Fibroblast of skin of right biceps (primary cell): ENCODE measurements at places on chromosomes 12 and 14.
A peak's percentile ranks its signal among the peaks of the same experiment; 100 is the strongest.

DNA sequence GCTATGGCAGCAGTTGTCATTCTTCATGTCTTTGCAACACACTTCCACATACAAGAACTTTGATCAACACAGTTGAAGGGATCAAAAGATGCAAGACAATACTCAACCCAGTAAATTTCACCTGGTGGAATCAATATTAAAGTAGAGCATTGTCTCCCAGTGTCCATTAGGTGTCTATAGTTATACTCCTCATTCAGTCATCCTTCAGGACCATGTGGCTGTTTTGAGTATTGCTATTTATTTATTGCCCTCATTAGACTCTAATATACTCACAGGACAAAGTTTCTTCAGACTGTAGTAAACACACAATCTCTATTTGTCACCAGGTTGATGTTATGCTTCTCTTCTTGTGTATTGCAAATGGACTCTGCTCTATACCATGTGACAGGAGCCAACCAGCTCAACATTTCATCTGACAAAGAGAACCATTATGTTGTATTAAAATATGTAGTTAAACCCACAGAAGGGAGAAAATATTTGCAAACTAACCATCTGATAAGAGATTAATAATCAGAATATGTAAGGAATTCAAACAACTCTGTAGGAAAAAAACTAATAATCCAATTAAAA, 146.6 kb downstream of the TGFB3 start:
- DNase-seq = peak; percentile 50

- no peak for DNase-seq
Measured at GRCh38 chr14:54001189-54001878, 44.7 kb upstream of the BMP4 start.

DNA sequence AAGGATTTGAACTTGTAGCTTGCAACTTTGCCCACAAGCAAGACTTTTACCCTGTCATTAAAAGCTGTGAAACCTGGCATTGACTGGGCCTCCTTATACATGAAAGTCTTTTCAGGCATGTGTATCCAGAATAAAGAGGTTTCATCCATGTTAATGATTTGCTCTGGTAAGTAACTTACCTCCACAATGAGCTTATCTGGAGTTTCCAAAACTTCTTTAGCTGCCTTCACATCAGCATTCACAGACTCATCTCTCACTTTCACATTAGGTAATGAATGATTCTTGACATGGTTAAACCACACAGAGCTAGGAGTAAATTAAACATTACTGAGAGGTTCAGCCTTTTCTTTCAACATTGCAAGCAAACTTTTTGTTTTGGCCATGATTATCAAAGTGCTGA, 234.4 kb upstream of the CLEC14A start:
- no peak for DNase-seq

DNA sequence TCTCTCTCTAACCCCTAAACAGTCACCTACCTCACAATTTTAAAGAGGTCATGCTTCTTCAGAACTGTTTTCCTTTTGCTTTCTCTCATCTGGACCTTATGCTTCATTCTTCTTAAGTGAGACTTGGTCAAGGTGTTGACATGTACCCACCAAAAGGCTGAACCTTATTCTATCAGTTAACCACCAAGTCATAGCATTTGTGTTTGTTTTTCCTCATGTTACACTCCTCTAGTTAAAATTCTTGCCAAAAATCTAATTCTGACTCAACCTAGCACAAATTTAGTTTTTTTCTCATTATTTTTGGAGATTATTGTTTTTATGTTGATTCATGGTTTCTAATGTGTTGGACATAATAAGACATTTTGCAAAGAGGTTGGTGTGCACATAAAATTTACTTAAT, 578.6 kb downstream of the SLC16A7 start:
- peak; percentile 54 for DNase-seq

- DNase-seq = peak; percentile 72
Measured at GRCh38 chr14:103740991-103741689, 25.5 kb downstream of the ZFYVE21 start.

DNA sequence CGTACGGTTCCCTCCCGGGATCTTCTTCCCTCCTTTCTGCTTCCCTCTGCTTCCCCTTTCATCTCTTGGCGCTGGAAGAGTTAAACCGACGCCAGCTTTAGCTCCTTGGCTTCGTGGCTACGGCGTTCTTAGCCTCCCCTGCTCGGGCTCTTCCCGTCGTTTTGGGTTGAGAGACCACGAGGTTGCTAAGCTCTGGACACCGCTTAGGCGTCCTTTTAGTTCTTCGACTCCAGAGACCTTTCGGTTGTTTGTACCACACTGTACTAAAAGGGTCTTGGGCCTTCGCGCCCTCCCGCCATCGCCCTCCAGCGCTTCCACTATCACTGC, 545 bp downstream of the CPSF2 start:
- peak; percentile 33 for DNase-seq

- no peak for DNase-seq
Measured at GRCh38 chr12:68624933-68625332, 14.2 kb downstream of the RAP1B start.
